Epithelial cell of proximal tubule (primary cell): ENCODE measurements at places on chromosomes 3 and 15. TPM values are rescaled to one million over a fixed set of nuclear protein-coding genes. Genes with fewer than 3 reads are reported as not detected.

PPARG gene
- total RNA-seq, result 14.7 and 31.4 TPM in 2 replicates

HYAL3 gene
- 7.8 and 8.8 TPM in 2 replicates for total RNA-seq

CNBP gene
- total RNA-seq, result 292 and 372 TPM in 2 replicates

RTP1 gene
- total RNA-seq, result not detected in 2 replicates

TGM4 gene
- total RNA-seq, result 0.07 TPM in 1 of 2 replicates, not detected in the other

NDN gene
- 56.8 and 77.3 TPM in 2 replicates for total RNA-seq

WDR93 gene
- not detected in 2 replicates for total RNA-seq

A4GNT gene
- not detected in 2 replicates for total RNA-seq

ITIH4 gene
- 0.07 TPM in 1 of 2 replicates, not detected in the other for total RNA-seq

FETUB gene
- 0.36 TPM in 1 of 2 replicates, not detected in the other for total RNA-seq

STAB1 gene
- 0.14 and 0.52 TPM in 2 replicates for total RNA-seq

SH2D7 gene
- not detected in 2 replicates for total RNA-seq

ZNF80 gene
- total RNA-seq, result not detected in 2 replicates

PLXNA1 gene
- total RNA-seq, result 35.5 and 42.2 TPM in 2 replicates

SAMMSON gene
- not detected in 2 replicates for total RNA-seq

CDCP1 gene
- 50.9 and 53.5 TPM in 2 replicates for total RNA-seq

SLC38A3 gene
- total RNA-seq, result not detected in 2 replicates

MINAR1 gene
- 0.43 and 1.4 TPM in 2 replicates for total RNA-seq

LRTM1 gene
- not detected in 2 replicates for total RNA-seq

DMXL2 gene
- total RNA-seq, result 6.8 and 8.7 TPM in 2 replicates

RTP4 gene
- total RNA-seq, result 0.29 and 0.40 TPM in 2 replicates

FOXB1 gene
- not detected in 2 replicates for total RNA-seq

ECE2 gene
- not detected in 2 replicates for total RNA-seq

SERPINI2 gene
- not detected in 2 replicates for total RNA-seq

MB21D2 gene
- 17.7 and 21.2 TPM in 2 replicates for total RNA-seq

MYH15 gene
- 0.22 and 0.75 TPM in 2 replicates for total RNA-seq

CXCR6 gene
- not detected in 2 replicates for total RNA-seq

KBTBD12 gene
- 0.29 and 0.98 TPM in 2 replicates for total RNA-seq

IRAK2 gene
- 15.3 and 22.0 TPM in 2 replicates for total RNA-seq

HLTF gene
- 24.4 and 34.5 TPM in 2 replicates for total RNA-seq

SEMA6D gene
- 0.51 and 2.6 TPM in 2 replicates for total RNA-seq

PRSS50 gene
- total RNA-seq, result not detected in 2 replicates

SGO1 gene
- total RNA-seq, result 10.3 and 16.6 TPM in 2 replicates

CD96 gene
- total RNA-seq, result 0.14 TPM in 1 of 2 replicates, not detected in the other

DAZL gene
- not detected in 2 replicates for total RNA-seq

CHRM5 gene
- not detected in 2 replicates for total RNA-seq

MOBP gene
- total RNA-seq, result 0.35 TPM in 1 of 2 replicates, not detected in the other

C2CD4A gene
- total RNA-seq, result 0.07 and 0.35 TPM in 2 replicates

KLHL40 gene
- total RNA-seq, result not detected in 2 replicates

GCSAM gene
- not detected in 2 replicates for total RNA-seq

CEP97 gene
- 7.9 and 9.3 TPM in 2 replicates for total RNA-seq
